ENCODE measurements at places on chromosomes 4 and X.

DNA sequence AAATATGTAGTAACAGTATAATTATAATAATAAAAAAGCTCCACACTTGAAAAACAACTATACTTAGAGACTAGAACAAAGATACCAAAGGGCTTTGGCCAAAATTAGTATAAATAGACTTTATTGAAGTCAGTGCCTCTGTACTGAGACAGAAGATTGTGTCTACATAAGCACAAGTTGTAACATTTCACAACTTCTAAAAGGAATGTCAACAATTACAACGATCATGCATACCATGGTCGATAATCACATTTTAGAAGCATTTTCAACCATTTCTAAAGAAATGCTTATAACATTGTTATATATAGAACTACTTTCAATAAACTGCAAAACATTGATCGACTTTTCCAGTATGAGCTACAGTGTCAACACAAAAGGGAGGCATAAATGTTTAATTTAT lies 57.0 kb downstream of the DHX15 start:
- no peak for DNase-seq
- no peaks in the 10 kb centered on the region for H3K4me1 ChIP-seq

DNA sequence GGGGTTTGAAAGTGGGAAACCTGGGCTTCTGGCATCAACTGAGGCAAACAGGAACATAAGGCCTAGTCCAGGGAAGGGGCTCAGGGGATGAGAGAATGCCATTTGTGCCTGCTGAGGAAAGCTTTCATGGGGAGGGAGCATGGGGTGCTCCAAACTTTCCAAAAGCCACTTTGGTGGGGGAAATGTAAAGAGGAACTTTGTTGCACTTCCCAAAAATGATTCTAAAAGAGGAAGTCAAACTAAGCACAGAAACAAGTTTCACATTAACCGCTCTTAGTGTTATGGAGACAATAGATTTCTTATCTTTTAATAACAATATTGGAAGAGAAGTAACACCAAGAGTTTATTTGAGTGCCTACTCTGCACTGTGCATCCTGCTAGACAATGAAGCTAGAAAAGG lies 32.3 kb downstream of the GAB3 start:
- no peak overlapping the region for H3K27ac ChIP-seq
- H3K4me3 ChIP-seq, result no peak overlapping the region
- peaks cover 25% of the 10 kb centered on the region for H3K4me1 ChIP-seq
- DNase-seq, result no peak

- H3K36me3 ChIP-seq, result no peaks in the 10 kb centered on the region
- H3K4me1 ChIP-seq, result peaks cover 15% of the 10 kb centered on the region
- no peak for DNase-seq
- H3K27ac ChIP-seq, result no peak overlapping the region
Measured at GRCh38 chrX:97402333-97402732, 518.6 kb downstream of the RPA4 start.

DNA sequence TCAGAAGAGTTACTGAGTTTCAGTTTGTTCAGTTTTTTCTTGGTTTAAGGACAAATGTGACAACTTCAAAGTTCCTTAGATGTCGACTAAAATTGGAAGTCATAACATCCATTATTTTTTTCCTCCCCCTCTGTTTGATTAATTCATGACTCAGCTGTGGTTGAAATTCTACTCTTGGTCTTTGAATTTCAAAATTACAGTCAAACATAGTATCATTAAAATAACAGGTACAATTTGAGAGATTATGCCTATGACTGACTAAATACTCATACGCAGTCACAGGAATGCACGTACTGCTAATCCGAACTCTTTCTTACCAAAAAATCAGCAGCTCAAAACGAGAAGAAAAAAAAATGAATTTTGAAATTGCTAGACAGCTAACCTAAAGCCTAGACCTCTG lies 1434.8 kb downstream of the RAPGEF2 start:
- no peak overlapping the region for H3K27ac ChIP-seq
- no peaks in the 10 kb centered on the region for H3K27me3 ChIP-seq
- H3K36me3 ChIP-seq, result no peaks in the 10 kb centered on the region
- DNase-seq, result no peak

- no peak overlapping the region for H3K27ac ChIP-seq
- H3K27me3 ChIP-seq, result peaks cover 3% of the 10 kb centered on the region
- H3K36me3 ChIP-seq, result no peaks in the 10 kb centered on the region
Measured at GRCh38 chr4:185542626-185543315, 7.5 kb upstream of the PDLIM3 start.

- no peaks in the 10 kb centered on the region for H3K27me3 ChIP-seq
- H3K4me3 ChIP-seq, result no peak overlapping the region
- no peaks in the 10 kb centered on the region for H3K36me3 ChIP-seq
- no peak overlapping the region for H3K27ac ChIP-seq
Measured at GRCh38 chrX:129980001-129980401, 2.4 kb upstream of the BCORL1 start.

GRCh38 chrX:63889001-63889400 lies 104.0 kb upstream of the ARHGEF9 start:
- no peaks in the 10 kb centered on the region for H3K36me3 ChIP-seq
- H3K4me1 ChIP-seq, result no peaks in the 10 kb centered on the region
- H3K27ac ChIP-seq, result no peak overlapping the region

DNA sequence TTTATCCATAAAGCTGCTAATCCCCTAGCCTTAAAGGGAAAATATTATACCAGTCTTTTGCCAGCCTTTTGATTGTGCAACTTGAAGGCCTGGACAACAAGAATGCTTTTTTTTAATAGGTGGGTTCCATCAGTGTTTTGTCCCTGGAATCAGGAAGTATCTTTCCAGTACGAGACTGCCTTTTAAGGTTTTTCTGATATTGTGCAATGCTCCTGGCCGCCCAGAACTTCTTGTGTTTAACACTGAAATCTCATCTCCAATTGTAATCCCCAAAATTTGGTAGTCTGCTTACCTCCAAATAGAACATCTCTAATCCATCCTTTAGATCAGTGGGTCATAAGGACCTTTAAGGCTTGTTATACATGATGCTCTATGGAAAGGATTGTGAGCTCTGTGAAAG lies 256.7 kb downstream of the NAF1 start:
- no peaks in the 10 kb centered on the region for H3K36me3 ChIP-seq
- H3K27me3 ChIP-seq, result no peaks in the 10 kb centered on the region
- H3K4me1 ChIP-seq, result no peaks in the 10 kb centered on the region
- no peak overlapping the region for H3K4me3 ChIP-seq
- no peak overlapping the region for H3K27ac ChIP-seq

GRCh38 chr4:140130677-140131076 lies 23.3 kb downstream of the MAML3 start:
- no peaks in the 10 kb centered on the region for H3K36me3 ChIP-seq
- no peak overlapping the region for H3K4me3 ChIP-seq
- H3K4me1 ChIP-seq, result no peaks in the 10 kb centered on the region

- no peak overlapping the region for H3K4me3 ChIP-seq
- H3K4me1 ChIP-seq, result no peaks in the 10 kb centered on the region
- no peaks in the 10 kb centered on the region for H3K27me3 ChIP-seq
Measured at GRCh38 chrX:151815398-151815797, 80.9 kb downstream of the CNGA2 start.

DNA sequence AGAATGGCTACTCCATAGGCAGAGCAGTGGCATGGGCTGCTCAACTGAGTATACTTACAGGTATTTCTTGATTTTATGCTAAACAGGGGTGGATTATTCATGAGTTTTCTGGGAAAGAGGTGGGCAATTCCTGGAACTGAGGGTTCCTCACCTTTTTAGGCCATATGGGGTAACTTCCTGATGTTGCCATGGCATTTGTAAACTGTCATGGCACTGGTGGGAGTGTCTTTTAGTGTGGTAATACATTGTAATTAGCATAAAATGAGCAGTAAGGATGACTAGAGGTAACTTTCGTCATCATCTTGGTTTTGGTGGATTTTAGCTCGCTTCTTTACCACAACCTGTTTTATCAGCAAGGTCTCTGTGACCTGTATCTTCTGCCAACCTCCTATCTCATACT lies 48.2 kb upstream of the HPSE start:
- no peak overlapping the region for H3K27ac ChIP-seq
- H3K36me3 ChIP-seq, result no peaks in the 10 kb centered on the region
- no peak overlapping the region for H3K4me3 ChIP-seq
- no peaks in the 10 kb centered on the region for H3K4me1 ChIP-seq
- H3K27me3 ChIP-seq, result no peaks in the 10 kb centered on the region

DNA sequence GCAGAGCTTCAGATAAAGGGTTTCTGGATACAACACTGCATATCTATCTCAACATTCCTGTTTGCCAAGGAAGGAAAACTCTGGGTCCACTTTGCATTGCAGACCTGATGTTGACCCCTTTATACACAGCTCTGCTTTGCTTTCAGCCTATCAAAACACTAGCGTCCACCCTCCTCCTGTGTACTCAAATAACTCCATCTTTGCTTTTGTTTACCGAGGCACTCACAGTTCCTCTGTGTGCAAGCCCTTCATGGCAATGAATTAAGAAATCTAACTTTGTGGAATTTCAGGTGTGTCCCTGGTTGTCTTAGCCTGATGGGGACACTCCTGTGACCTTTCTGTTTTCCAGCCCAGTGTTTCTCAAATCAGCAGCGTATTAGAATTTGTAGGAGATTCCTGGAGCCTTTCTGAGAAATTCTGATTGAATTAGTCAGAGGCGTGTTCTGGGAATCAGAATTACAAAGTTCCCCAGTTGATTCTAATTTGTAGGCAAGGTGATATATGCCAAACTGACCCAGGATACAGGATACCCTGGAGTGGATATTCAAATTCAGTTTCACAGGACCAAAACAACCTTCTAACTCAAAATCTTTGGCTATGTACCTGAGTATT lies 68.6 kb downstream of the DTHD1 start:
- no peaks in the 10 kb centered on the region for H3K36me3 ChIP-seq
- H3K27me3 ChIP-seq, result no peaks in the 10 kb centered on the region
- no peak for DNase-seq
- no peak overlapping the region for H3K4me3 ChIP-seq

GRCh38 chr4:7876201-7876875 lies 63.3 kb downstream of the AFAP1 start:
- peak overlapping the region; percentile 43 for H3K27ac ChIP-seq
- peak; percentile 31 for DNase-seq

DNA sequence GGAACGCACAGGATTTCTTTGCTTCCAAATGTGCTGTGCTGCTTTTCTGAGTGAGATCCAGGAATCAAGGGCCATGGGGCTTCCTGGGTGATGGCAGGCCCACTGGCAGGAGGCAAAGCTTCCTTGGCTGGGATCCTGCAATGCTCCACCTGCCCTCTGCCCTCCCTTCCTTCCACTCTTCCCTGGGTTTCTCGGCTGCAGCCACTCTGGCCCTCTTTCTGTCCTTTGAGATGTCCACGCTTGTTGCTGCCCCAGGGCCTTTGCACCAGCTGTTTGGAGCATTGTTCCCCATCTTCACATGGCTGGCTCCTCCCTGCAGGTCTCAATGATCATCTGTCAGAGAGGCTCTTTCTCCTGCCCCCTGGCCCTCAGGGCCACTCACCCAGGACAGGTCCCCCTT lies 78.9 kb downstream of the PSAPL1 start:
- H3K4me3 ChIP-seq, result no peak overlapping the region
- DNase-seq, result no peak
- no peaks in the 10 kb centered on the region for H3K27me3 ChIP-seq
- no peaks in the 10 kb centered on the region for H3K36me3 ChIP-seq

DNA sequence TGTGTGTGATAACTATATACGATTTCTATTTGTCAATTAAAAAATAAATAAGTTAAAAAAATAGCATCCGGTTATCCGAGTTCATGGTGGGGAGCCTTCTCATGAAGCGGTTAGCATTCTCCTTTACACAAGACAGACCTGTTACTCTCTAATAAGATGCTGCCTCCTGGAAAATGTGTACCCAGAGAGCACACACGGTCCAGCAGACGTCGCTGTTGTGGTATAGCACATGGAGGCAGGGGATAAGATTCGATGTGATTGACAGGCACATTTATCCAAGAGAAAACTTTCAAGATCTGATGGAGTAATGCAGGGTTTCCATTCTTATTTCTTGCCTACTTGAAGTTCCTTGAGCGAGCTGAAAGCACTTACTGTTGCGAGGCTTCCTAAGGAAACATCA lies 62.7 kb upstream of the STS start:
- peaks cover 32% of the 10 kb centered on the region for H3K4me1 ChIP-seq
- DNase-seq, result no peak
- no peak overlapping the region for H3K4me3 ChIP-seq

- no peaks in the 10 kb centered on the region for H3K36me3 ChIP-seq
- H3K27ac ChIP-seq, result no peak overlapping the region
- no peak overlapping the region for H3K4me3 ChIP-seq
- DNase-seq, result no peak
Measured at GRCh38 chr4:102338405-102338804, 6.9 kb downstream of the SLC39A8 start.

GRCh38 chr4:164109503-164109902 lies 615.0 kb downstream of the TMA16 start:
- no peak for DNase-seq
- no peaks in the 10 kb centered on the region for H3K27me3 ChIP-seq
- no peak overlapping the region for H3K27ac ChIP-seq

DNA sequence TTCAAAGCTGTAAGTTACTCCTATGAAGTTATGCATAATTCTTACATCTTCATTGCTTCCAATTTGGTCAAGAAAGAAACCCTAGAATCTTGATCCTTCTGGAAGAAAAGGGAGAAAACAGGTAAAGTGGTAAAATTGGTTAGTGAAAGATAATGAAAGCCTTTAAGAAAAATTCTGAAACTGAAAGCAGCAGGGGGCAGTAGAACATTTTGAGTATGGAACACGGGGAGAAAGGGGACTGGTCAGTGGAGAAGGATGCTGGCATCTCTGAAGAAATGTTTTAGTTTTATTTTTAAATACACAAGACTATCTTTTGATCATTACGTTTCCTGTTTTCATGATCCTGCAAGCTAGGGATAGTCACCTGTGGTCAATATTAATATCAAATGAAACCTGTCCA lies 54.3 kb downstream of the SLIT2 start:
- H3K36me3 ChIP-seq, result no peaks in the 10 kb centered on the region
- no peak overlapping the region for H3K4me3 ChIP-seq

- H3K27me3 ChIP-seq, result no peaks in the 10 kb centered on the region
- no peak overlapping the region for H3K4me3 ChIP-seq
- no peak overlapping the region for H3K27ac ChIP-seq
- no peak for DNase-seq
- no peaks in the 10 kb centered on the region for H3K4me1 ChIP-seq
Measured at GRCh38 chr4:140691369-140691768, 64.8 kb downstream of the TBC1D9 start.

DNA sequence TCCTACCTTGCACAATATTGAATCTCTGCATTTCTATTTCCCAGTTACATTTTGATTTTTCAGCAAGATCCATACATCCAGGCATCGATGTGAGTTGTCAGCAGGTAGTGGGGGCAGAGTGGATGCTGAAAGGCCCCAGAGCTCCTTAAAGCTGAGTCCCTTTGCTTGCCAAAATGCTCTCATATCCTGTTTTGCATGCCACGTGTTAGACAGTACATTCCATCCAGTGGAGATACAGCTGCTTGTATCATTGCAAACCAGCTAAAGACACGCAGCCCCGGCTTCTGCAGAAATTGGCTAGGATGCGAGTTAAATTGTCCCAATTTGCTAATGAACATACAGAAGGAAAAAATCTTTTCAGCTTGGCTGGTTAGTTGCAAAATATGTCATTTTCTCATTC lies 179.6 kb upstream of the MXRA5 start:
- DNase-seq, result no peak
- H3K27me3 ChIP-seq, result no peaks in the 10 kb centered on the region
- H3K27ac ChIP-seq, result no peak overlapping the region
- no peaks in the 10 kb centered on the region for H3K4me1 ChIP-seq

All from CD4-positive, CD25-positive, alpha-beta regulatory T cell (primary cell).